ENCODE measurements at places on chromosomes 1 and 21. TPM values are rescaled to one million over a fixed set of nuclear protein-coding genes. Genes with fewer than 3 reads are reported as not detected.
A peak's percentile ranks its signal among the peaks of the same experiment; 100 is the strongest.

DNA sequence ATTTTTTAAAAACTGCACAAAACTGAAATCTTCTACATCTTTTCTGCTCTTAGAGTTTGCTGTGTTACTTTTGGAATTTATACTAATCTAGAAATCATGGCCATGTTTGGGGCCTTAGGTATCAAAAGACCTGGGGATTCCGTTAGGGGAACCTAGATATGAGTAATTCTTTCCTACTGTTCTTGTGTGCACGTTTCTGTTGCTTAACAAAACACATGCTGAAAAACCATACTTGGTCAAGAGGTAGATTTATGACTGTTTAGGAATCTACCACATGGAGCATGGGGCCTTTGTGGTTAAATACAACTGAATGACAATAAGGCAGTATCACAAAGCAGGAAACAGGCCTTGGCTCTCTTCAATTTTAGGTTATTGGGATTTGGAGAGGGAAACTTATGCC lies 291.9 kb upstream of the USP25 start:
- H3K4me1 ChIP-seq: peaks cover 2% of the 10 kb centered on the region
- H3K27me3 ChIP-seq: no peaks in the 10 kb centered on the region
- no peak overlapping the region for H3K4me3 ChIP-seq
- no peak overlapping the region for H3K27ac ChIP-seq
- no peak for DNase-seq

DNA sequence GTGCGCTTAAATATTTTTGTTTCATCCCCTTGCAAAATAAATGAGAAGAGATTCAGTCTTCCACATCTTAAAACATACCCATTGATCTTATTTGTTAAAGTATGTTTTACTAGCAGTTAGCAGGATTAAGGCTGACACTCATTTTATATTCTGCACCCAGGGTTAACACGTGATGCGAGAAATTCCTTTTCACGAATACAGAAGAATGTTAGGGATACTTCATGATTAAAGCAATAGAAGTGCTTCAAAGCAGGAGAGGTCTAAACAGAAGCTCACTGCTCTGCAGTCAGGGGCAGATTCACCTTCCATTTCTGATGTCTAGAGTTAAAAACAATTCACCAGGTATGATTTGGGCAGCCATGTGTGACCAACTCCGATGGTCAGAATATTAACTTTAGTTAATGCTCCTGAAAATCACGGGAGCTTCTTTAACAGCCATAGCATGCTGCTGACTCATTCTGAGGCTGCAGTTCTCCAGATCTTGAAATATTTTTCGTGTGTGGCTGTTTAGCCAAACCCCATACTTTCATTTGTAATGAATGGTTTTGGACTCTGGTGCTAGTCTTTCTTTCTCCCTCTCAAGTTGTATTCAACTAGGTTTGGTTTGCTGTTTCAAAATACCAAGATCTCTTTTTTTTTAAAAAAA lies 19.7 kb downstream of the BCAR3 start:
- no peak for DNase-seq
- no peaks in the 10 kb centered on the region for H3K27me3 ChIP-seq
- H3K36me3 ChIP-seq: no peaks in the 10 kb centered on the region
- peak overlapping the region; percentile 54 for H3K4me3 ChIP-seq
- H3K4me1 ChIP-seq: peaks cover 63% of the 10 kb centered on the region
- H3K27ac ChIP-seq: peak overlapping the region; percentile 93

GRCh38 chr1:198880397-198880796 lies 241.6 kb downstream of the PTPRC start:
- H3K27me3 ChIP-seq: no peaks in the 10 kb centered on the region
- H3K4me3 ChIP-seq: peak overlapping the region; percentile 22
- DNase-seq: no peak
- H3K27ac ChIP-seq: peak overlapping the region; percentile 98
- peaks cover 52% of the 10 kb centered on the region for H3K4me1 ChIP-seq
- H3K36me3 ChIP-seq: peaks cover 17% of the 10 kb centered on the region

DNA sequence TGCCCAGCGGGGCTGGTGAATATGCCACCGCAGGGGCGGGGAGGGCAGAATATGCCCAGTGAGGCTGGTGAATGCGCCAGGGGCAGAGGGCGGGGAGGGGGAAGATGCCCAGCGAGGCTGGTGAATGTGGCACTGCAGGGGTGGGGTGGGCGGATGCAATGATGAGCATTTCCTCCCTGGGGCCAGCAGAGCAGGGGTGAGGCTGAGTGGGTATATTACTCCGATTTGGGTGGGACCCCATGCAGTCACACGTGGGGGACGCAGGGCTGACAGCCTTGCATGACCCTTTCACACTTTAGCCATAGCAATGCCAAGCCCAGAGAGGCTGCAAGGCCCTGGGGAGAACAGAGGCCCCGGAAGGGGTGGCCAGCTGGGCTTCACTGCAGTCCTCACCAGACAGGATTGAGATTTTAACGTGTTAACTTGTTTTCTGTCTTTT lies 9.3 kb upstream of the SLX9 start:
- H3K27ac ChIP-seq: no peak overlapping the region
- DNase-seq: peak; percentile 86
- peaks cover 45% of the 10 kb centered on the region for H3K4me1 ChIP-seq
- no peak overlapping the region for H3K4me3 ChIP-seq

DNA sequence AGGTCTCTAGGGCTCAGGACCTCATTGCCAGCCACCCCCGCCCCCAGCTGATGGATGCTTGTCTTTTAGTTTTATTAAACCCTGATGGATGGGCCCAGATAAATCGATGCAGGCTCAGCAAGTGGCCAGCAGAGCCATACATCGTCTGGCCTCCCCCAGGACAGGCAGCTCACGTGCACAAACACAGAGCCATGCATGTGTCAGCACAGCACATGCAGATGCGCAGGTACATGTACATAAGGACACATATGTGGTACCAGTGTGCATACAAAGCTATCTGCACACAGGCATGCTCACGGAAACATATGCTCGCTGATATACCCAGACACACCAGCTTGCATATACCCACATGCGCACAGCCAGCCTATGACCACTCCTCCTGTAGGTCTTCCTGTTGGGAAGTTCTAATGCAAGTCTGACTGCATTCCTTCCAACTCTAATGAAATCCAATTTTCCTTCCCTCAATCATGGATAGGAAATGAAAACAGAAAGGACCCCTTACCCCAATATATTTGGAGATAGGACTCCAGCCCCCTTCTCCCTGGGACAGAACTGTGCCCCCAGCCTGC lies 897 bp downstream of the COL16A1 start:
- H3K36me3 ChIP-seq: peaks cover 14% of the 10 kb centered on the region
- no peaks in the 10 kb centered on the region for H3K27me3 ChIP-seq

GRCh38 chr1:68204977-68205630 lies 27.2 kb downstream of the WLS start:
- no peak overlapping the region for H3K4me3 ChIP-seq
- peak overlapping the region; percentile 13 for H3K27ac ChIP-seq
- DNase-seq: no peak
- H3K4me1 ChIP-seq: peaks cover 75% of the 10 kb centered on the region

DNA sequence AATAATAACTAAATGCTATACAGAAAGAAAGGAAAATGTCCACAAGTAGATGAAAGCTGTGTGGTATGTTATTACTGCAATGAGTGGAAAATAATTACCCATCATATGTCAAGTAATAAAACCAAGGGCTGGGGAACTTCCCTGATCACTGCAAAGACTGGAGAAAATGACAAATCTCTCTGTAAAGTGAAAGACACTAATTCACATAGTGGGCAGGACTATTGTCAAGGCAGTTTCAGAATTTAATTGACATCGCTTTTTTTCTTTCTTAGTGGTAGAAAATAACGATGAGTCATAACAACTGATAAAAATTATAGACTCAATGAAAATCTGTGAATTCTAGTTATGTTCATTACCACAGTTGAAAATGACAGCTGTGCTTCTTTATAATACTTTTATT lies 153.7 kb upstream of the ST6GALNAC5 start:
- no peaks in the 10 kb centered on the region for H3K4me1 ChIP-seq
- no peak overlapping the region for H3K27ac ChIP-seq
- peaks cover 3% of the 10 kb centered on the region for H3K27me3 ChIP-seq
- DNase-seq: no peak
- H3K36me3 ChIP-seq: no peaks in the 10 kb centered on the region

- no peak for DNase-seq
- no peak overlapping the region for H3K4me3 ChIP-seq
- peaks cover 61% of the 10 kb centered on the region for H3K4me1 ChIP-seq
Observed at GRCh38 chr1:100629391-100629790, 90.2 kb upstream of the VCAM1 start.

- no peak for DNase-seq
- peaks cover 20% of the 10 kb centered on the region for H3K36me3 ChIP-seq
- no peak overlapping the region for H3K27ac ChIP-seq
- H3K4me3 ChIP-seq: no peak overlapping the region
Observed at GRCh38 chr1:7831458-7831857, 21.4 kb downstream of the UTS2 start.

The ZNF683 gene
- not detected for total RNA-seq

DNA sequence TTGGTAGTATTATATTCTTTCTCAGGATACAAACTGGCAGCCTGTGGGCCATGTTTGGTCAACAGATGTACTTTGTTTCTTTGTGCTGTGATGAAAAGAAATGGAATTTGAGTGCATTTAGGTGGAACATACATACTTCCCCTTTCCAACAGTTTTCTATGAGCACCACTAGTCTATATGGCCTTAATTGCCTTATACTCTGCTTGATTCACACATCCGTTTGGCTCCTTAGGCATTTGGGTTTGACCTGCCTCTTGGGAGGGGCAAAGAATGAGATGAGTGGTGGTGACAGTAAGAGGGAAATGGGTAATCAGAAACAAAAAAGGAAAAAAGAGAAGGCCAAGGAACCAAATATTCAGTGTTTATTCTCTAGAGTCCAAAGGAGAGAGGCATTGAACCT lies 17.0 kb downstream of the CFAP126 start:
- H3K4me3 ChIP-seq: no peak overlapping the region
- H3K36me3 ChIP-seq: peaks cover 3% of the 10 kb centered on the region
- H3K27me3 ChIP-seq: no peaks in the 10 kb centered on the region
- no peak overlapping the region for H3K27ac ChIP-seq

The CELA2B gene
- not detected for total RNA-seq

DNA sequence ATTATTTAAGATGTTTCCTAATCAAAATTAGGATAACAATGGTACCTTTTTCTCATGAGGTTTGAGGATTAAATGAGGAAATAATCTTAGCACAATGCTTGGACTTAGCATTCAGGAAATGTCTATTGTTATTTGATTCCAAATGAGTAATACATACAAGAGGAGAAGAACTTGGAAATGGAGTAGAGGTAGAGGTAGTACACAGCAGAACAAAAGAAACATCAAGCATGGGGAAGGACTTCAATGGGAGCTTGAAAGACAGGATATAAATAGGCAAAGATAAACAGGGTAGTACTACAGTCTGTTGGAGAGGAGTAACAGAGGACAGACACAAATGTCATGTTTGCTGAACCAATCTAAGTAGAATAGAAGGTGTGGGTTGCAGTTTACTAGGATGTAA lies 59.5 kb upstream of the RGS2 start:
- no peaks in the 10 kb centered on the region for H3K4me1 ChIP-seq
- H3K27me3 ChIP-seq: no peaks in the 10 kb centered on the region
- H3K27ac ChIP-seq: no peak overlapping the region
- H3K4me3 ChIP-seq: no peak overlapping the region
- H3K36me3 ChIP-seq: no peaks in the 10 kb centered on the region
